ENCODE measurements at places on chromosomes 16 and 17. TPM values are rescaled to one million over a fixed set of nuclear protein-coding genes. Genes with fewer than 3 reads are reported as not detected.

DNA sequence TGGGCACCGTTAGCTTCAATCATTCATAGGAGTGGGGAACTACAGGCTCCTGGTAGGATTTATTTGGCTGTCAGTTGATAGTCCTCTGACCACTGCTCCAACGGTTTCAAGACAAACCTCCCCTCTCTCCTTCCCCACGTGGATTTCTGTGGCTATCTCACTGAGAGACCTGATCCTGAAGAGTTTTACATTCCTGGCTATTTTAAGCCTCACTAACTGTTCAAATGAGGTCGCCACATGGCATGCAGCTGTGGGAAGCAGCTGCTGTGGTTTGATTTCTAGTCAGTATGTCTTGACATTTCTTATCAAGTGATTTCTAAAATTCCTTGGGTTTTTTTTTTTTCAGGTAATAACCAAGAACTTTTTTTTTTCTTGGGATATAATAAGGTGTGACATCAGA, 38.3 kb downstream of the CDK5R1 start:
- DNase-seq: no peak
- H3K27ac ChIP-seq: no peak overlapping the region
- peaks cover 19% of the 10 kb centered on the region for H3K27me3 ChIP-seq
- peaks cover 59% of the 10 kb centered on the region for H3K4me1 ChIP-seq
- no peak overlapping the region for H3K4me3 ChIP-seq

The WNT3 gene
- not detected for total RNA-seq

- peaks cover 43% of the 10 kb centered on the region for H3K27me3 ChIP-seq
- no peak for DNase-seq
- H3K4me1 ChIP-seq: no peaks in the 10 kb centered on the region
- no peak overlapping the region for H3K4me3 ChIP-seq
- H3K36me3 ChIP-seq: no peaks in the 10 kb centered on the region
Measured at GRCh38 chr17:50240851-50241250, 33.4 kb upstream of the TMEM92 start.

DNA sequence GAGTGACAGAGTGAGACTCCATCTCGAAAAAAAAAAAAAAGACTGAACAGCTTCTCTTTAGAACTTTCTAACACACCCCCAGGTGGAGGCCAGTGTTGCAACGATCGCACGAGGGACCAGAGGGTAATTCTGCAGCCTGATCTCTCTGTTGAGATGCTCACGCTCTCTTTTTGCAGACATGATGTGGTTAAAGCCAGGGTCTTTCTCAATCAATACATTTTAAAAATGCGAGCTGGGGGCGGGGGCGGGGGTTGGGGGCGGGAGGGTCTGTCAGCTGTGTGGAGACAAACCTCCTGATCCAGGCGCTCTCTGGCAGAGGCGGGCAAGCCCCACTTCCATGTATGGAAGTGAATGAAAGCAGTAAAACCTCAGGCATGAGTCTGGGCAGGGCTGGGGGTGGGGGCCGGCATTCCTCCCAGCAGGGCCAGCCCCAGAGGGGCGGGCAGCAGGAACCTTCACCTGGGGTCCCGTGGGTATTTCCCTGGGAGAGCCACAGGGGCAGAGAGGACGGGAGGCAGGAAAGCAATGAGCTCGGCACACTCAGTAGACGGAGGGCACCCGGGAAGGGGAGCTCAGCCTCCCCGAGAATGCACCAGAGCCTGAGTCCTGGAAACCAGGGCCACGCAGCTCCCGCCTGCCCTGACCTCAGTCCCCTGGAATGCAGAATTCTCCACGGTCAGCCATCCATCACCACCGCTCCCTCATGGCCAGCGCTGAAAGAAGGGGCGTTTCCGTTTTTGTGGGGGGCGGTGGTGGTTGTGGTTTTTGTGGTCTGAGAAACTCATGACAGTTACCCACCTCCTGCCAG, 28.0 kb downstream of the NXN start:
- H3K36me3 ChIP-seq: no peaks in the 10 kb centered on the region
- DNase-seq: no peak
- no peak overlapping the region for H3K4me3 ChIP-seq
- H3K27me3 ChIP-seq: peaks cover 16% of the 10 kb centered on the region
- H3K27ac ChIP-seq: no peak overlapping the region

GRCh38 chr17:6506679-6507231, 49.6 kb downstream of the PITPNM3 start:
- no peak for DNase-seq
- H3K27me3 ChIP-seq: no peaks in the 10 kb centered on the region
- H3K27ac ChIP-seq: no peak overlapping the region
- no peak overlapping the region for H3K4me3 ChIP-seq
- no peaks in the 10 kb centered on the region for H3K36me3 ChIP-seq
- H3K4me1 ChIP-seq: no peaks in the 10 kb centered on the region

- H3K27me3 ChIP-seq: peaks cover 20% of the 10 kb centered on the region
- no peak for DNase-seq
- H3K4me3 ChIP-seq: no peak overlapping the region
- no peak overlapping the region for H3K27ac ChIP-seq
Measured at GRCh38 chr17:15890279-15890892, 54.5 kb upstream of the ADORA2B start.

The KRTAP4-5 gene
- not detected for total RNA-seq

DNA sequence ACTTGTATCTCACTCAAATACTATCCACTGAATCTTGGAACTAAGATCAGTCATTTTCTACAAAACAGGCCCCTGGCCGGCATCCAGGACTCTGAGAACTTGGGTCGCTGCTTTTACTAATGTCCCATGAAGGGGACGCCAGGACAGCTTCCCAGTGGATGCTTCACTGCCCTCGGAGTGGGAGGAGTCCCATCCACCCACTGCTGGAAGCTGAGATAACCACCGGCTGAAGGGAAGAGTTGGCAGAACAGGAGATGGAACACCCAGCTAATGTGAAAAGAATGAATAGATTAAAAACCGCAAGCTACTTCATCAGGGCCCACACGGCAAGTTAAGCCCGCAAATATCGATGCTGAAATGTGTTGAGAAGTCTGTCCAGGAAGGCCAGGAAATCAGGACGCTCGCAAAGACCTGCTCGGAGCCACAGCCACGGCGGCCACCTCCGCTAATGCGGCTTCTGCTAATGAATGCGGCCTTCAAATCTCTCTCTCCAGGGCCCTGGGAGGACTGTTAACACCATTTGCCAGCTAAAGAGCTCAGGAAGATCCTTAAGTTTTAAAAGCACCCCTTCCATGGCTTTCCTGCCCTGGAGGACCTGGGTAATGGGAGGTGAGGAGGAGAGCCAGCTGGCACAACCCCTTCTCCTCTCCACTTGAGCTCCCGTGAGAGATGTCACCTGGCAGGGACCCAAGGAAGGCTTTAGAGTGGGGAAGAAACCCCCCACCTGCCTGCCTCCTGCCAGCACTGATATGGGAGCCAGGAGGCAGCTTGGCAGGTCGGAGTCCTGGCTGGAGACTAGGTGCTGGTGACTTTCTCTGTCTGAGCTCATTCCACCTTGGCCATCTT, 226.6 kb upstream of the RPL38 start:
- no peak for DNase-seq
- no peak overlapping the region for H3K27ac ChIP-seq
- no peaks in the 10 kb centered on the region for H3K4me1 ChIP-seq
- H3K27me3 ChIP-seq: peaks cover 8% of the 10 kb centered on the region

The ATP2A1 gene
- 3.4 TPM for total RNA-seq

The GDPD3 gene
- total RNA-seq: 19.5 TPM

The RDM1 gene
- 18.5 TPM for total RNA-seq

DNA sequence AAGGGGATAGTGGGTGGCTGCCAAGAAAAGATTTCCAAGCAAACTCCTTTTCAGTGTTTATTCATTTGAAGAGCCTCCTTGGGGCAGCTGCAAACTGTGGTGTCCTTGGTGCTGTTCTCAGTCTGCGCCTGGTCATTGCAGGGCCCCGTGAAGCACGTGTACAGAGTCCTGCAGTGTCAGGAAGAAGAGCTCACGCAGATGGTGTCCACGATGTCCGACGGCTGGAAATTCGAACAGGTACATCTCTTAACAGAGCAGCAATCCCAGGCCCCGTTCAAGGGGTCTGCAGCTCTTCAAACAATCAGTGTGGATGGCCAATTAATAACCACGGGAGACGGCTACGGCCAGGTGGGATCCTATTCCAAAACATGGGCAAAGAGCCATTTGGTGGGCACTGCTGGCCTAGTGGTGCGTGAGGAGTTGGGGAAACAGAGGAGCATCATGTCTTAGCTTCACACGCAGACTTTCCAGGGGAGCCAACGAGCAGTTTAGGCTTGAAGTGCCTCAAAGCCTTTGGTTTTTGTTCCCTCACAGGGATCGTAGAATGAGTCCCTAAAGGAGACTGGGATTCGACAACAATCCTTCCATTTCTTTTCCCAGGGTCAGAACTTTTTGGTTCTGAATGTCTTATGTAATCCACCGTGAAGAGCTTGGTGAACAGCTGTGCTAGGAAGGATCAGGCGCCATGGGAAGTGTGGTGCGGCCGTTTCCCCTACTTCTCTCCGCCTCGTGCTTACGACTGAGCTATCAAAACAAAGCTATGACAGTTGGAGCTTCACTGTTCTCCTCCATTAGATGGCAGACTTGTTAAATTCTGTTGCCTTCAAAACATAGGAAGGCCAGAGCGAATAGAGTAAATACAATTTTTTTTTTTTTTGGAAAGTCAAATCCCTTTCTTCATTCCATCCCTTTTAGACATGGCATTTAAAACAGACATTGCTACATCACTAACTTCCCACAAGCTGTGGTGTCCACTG, 12.6 kb downstream of the KCTD2 start:
- H3K4me1 ChIP-seq: peaks cover 5% of the 10 kb centered on the region
- H3K27ac ChIP-seq: no peak overlapping the region
- no peak for DNase-seq
- no peaks in the 10 kb centered on the region for H3K27me3 ChIP-seq

The FBXW10B gene
- total RNA-seq: 0.30 TPM

- H3K36me3 ChIP-seq: no peaks in the 10 kb centered on the region
- H3K27ac ChIP-seq: no peak overlapping the region
- H3K27me3 ChIP-seq: no peaks in the 10 kb centered on the region
Measured at GRCh38 chr17:10357768-10358167, 15.0 kb downstream of the MYH13 start.

DNA sequence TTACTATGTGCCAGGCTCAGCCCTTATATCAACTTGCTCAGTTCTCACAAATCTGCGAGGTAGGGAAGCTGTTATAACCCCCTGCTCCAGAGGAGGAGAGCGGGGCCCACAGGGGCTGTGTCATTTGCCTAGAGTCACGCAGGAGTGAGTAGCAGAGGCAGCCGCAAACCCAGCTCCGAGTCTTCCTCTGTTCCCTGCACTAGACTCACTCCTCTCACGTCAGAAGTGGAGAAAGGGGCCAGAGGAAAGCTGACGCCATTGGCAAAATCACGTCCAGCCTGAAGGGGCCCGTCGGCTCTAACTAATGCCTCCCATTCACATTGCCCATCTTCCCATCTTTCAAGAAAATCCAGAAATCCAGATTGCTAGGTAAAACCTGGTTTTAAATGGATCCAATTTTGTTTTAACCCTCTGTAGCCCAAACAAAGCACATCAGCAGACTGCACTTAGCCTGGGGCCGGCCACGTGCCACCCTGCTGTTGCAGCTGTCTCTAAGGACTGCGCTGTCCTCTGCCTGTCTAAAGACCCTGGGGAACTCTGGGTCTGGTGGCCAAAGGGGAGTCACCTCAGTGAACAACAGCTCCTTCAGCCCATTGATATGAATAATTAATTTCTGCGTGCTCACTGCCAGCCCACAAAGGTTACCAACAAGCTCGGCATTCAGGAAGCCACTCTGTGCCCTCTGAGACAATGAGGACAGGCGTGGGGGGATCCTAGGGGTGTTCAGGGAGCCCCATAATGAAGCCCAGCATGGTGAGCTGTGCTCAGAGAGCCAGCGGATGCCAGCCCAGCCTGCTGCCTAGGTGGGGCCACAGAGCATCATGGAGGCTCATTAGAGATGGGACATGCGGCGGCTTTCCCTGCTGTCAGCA, 36.7 kb upstream of the ABR start:
- no peaks in the 10 kb centered on the region for H3K36me3 ChIP-seq
- H3K4me3 ChIP-seq: no peak overlapping the region
- no peaks in the 10 kb centered on the region for H3K4me1 ChIP-seq

DNA sequence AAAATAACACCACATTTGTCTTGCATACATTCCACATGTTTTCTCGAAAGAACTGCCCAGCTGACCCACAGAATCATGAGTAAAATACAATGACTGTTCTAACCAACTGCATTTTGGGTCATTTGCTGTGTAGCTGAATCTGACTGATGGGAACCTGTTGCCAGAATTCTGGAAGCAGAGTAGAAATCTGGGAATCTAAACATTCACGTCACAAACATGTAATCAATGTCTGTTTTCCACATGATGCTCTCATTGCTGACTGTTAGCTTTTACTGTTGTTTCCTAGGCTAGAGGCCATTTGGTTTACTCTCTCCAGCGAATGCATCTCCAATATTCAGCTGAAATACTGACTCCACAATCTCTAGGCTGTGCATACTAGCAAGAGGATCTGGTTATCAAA, 710.1 kb downstream of the KCNJ2 start:
- H3K27me3 ChIP-seq: no peaks in the 10 kb centered on the region
- H3K4me3 ChIP-seq: no peak overlapping the region
- no peaks in the 10 kb centered on the region for H3K4me1 ChIP-seq
- no peak for DNase-seq
- no peak overlapping the region for H3K27ac ChIP-seq
- no peaks in the 10 kb centered on the region for H3K36me3 ChIP-seq

The ABCC6 gene
- not detected for total RNA-seq

The MFSD11 gene
- 22.6 TPM for total RNA-seq

The CACNA1H gene
- total RNA-seq: 0.37 TPM

GRCh38 chr17:59899099-59899498, 6.2 kb downstream of the RPS6KB1 start:
- H3K4me1 ChIP-seq: peaks cover 34% of the 10 kb centered on the region

The PTX4 gene
- total RNA-seq: not detected

- peak; percentile 32 for DNase-seq
- no peak overlapping the region for H3K27ac ChIP-seq
- H3K4me3 ChIP-seq: no peak overlapping the region
- peaks cover 6% of the 10 kb centered on the region for H3K4me1 ChIP-seq
- H3K27me3 ChIP-seq: no peaks in the 10 kb centered on the region
Measured at GRCh38 chr16:84465154-84465553, 39.3 kb downstream of the MEAK7 start.

GRCh38 chr17:68627956-68628575, 26.9 kb upstream of the FAM20A start:
- DNase-seq: no peak
- peaks cover 5% of the 10 kb centered on the region for H3K27me3 ChIP-seq
- H3K27ac ChIP-seq: no peak overlapping the region
- H3K36me3 ChIP-seq: no peaks in the 10 kb centered on the region
- no peak overlapping the region for H3K4me3 ChIP-seq

GRCh38 chr17:2551493-2551892, 39.8 kb upstream of the METTL16 start:
- no peak overlapping the region for H3K27ac ChIP-seq
- H3K27me3 ChIP-seq: peaks cover 12% of the 10 kb centered on the region
- no peaks in the 10 kb centered on the region for H3K4me1 ChIP-seq
- no peak for DNase-seq
- H3K4me3 ChIP-seq: no peak overlapping the region

GRCh38 chr17:52106638-52107261, 51.8 kb downstream of the CA10 start:
- DNase-seq: peak; percentile 44
- H3K4me3 ChIP-seq: no peak overlapping the region
- H3K4me1 ChIP-seq: no peaks in the 10 kb centered on the region
- H3K27ac ChIP-seq: no peak overlapping the region

The RNF157 gene
- 73.0 TPM for total RNA-seq

Measured in activated CD8-positive, alpha-beta memory T cell treated with anti-CD3 and anti-CD28 coated beads, Interleukin-2, amount 10 ng/mL, durations not matched to agents 7 days and 5 days (primary cell).